GM23248 (cell line): ENCODE measurements at places on chromosomes 2 and 18. TPM values are rescaled to one million over a fixed set of nuclear protein-coding genes. Genes with fewer than 3 reads are reported as not detected.

Gene ACKR3
- 8.5 and 10.4 TPM in 2 replicates for polyA plus RNA-seq

GRCh38 chr2:214034417-214034816, 376.4 kb upstream of the VWC2L start:
- no peak for DNase-seq

DNA sequence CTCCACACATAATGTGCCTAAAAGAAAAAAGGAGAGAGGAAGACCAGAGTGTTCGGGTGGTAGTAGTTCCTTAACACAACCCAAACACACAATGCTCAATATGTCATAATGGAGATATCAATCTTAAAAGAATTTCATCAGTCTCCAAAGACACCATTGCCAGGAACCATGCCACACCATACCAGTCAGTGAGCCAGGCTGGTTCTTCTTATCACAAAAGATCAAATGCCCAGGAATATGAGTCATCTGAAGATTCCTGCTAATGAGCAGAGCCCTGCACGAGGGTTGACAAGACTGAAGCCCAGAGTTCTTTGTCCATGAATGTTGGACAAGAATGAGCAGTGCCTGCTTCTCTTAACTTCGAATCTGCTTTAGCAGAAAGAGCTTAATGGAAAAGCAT, 262.3 kb downstream of the ZNF516 start:
- DNase-seq, result peak; percentile 5

DNA sequence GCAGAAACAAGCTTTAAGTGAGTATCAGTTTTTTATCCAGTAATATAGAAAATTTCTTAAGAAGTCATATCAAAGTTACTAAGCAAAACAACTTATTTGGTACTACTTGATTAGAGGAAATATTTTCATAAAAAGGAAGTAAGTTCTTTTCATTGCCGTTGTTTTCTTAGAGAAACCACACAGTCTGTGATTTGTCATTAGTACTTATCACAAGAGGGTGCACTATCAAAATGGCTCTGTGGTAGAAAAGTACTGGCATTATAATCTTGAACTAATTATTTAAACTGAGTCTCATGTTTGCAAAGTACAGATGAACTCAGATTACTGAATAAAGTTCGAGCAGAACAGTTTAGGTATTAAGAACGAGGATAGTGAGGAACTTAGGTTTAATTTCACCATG, 93.4 kb downstream of the IKZF2 start:
- no peak for DNase-seq

GRCh38 chr2:174076975-174077374, 111.8 kb upstream of the SP3 start:
- DNase-seq, result no peak

- peak; percentile 91 for DNase-seq
Observed at GRCh38 chr2:234679741-234680687, 183.1 kb upstream of the ARL4C start.

GRCh38 chr18:55287149-55287806, 300.7 kb downstream of the TCF4 start:
- DNase-seq, result peak; percentile 53

Gene GALM
- 7.6 and 8.8 TPM in 2 replicates for polyA plus RNA-seq

DNA sequence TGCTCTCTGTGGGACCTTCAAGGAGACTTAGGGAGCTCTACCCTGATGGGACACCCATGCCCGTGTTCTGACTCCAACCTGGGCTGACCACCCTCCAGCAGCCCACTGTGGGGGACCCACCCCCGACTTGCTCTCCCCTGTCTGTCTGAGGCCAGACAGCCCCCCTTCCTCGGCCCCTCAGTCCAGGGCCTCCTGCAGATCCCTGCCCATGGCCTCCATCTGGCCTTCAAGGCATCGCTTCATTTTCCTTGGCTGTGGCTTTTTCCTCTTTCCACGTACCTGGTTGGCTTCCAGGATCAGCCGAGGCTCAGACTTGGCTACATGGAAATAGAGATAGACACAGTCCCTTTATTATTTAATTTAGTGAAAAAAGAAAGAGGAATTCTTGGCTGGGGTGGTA, 290.0 kb downstream of the CYP26B1 start:
- DNase-seq, result no peak

Gene MSH2
- 17.1 and 17.8 TPM in 2 replicates for polyA plus RNA-seq

- peak; percentile 55 for DNase-seq
Observed at GRCh38 chr2:61770298-61770697, 83.6 kb downstream of the FAM161A start.

DNA sequence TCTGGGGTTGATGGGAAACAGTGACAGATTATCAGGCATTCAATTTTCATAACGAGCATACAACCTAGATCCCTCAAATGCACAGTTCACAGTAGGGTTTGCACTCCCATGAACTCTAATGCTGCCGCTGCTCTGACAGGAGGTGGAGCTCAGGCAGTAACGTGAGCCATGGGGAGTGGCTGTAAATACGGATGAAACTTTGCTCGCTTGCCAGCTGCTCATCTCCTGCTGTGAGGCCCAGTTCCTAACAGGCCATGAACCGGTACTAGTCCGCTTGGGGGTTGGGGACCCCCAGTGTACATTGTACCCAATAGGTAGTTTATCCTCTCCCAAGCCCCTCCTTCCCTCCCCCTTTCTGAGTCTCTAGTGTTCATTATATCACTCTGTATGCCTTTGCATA, 94.6 kb downstream of the PTH2R start:
- no peak for DNase-seq

- peak; percentile 58 for DNase-seq
Observed at GRCh38 chr2:218962859-218963492, 3.5 kb downstream of the CDK5R2 start.
